ENCODE measurements at places on chromosomes 16 and 17.

- no peak for DNase-seq
Measured at GRCh38 chr17:59234631-59235030, 14.3 kb downstream of the GDPD1 start.

GRCh38 chr17:15943971-15944758, 765 bp upstream of the ADORA2B start:
- DNase-seq: no peak

GRCh38 chr17:53792997-53793396, 29.7 kb upstream of the KIF2B start:
- no peak for DNase-seq

DNA sequence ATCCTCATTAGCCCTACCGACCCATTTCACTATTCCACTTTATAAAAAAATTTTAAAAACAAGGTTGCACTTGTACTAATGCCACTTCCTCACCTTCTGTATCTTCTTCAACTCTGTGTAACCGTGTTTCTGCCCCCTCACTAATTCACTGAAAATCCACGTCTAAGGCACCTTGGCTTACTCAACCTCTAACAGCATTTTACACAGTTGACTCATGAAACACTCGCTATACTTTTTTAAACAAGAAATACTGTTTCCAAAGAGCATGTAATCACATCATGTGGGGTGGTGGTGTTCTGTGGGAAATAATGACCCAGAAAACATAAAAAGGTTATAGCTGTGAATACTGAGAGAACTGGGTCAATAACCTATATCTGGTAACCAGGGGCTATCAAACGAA, 79.9 kb downstream of the NCOR1 start:
- no peak for DNase-seq

- DNase-seq: no peak
Measured at GRCh38 chr17:71360301-71360700, 760.5 kb upstream of the SOX9 start.

DNA sequence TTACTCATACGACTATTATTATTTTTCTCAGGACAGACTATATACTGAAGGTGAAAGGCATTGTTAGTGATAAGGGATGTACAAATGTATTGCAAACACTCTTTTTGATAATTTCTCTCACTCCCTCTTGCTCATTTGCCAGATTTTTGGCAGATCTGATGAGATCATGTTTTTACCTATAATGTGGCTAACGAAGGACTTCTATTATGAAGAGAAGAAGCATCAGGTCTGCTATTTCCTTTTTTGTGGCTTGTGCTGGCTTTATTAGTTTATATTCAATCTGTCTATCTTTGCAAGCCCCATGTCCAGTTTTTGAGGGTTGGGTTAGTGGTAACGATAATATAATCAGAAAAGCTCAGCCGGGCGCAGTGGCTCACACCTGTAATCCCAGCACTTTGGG, 22.5 kb upstream of the SCIMP start:
- no peak for DNase-seq

DNA sequence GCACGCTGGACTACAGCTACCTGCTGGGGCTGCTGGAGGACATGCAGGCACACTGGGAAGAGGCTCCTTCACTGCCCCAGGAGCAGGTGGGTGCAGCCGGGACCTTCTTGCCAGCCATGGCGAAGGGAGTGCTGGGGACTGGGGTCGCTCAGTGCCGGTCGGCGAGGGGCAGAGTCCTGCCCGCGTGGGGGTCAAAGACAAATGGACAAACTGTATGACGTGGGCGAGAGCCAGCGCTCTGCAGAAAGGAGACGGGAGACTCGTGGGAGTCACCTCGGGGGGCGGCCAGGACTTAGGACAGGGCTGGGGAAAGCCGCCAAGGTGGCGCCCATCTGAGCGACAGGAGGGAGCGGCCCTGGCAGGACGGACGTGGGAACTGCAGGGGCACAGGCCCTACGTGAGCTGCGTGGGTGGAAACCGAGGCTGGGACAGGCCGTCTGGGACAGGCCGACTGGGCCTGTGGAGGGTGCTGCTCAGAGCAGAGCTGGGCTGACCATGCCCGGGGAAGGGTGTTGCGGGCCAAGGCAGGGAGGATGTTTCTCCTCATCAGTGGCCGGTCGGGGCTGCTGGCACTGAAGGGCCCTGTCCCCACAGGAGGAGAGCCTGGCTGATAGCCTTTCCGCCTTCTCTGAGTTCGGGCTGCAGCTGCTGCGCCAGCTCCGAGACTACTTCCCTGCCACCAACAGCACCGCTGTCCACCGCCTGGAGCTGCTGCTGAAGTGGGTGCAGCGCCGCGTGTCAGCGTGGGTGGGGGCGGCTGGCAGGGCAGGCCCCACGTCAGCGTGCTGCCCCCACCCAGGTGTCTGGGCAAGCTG, 8.0 kb downstream of the TSR3 start:
- DNase-seq: no peak

GRCh38 chr17:82053130-82053529, 1.4 kb downstream of the GPS1 start:
- DNase-seq: no peak

DNA sequence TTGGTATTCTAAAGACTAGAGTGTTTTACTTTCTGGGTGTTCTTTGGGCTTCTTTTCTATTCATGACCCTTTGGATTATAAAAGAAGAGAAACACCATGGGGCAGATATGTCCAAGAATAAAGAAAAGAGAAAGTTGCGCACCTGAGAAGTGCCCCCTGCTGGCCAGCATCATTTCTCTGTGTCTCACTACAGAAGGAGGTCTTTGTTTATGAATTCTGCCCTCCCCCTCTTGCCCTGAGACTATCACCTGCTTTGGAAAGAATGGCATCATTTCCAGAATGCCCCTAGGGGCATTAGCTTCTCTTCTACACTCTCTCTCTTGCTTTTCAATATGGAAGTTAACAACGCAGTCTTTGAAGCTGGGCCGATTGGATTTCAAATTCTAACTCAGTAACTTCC, 45.0 kb downstream of the CDH13 start:
- DNase-seq: peak; percentile 55

GRCh38 chr16:10983159-10983558, 38.8 kb downstream of the CLEC16A start:
- peak; percentile 75 for DNase-seq

- DNase-seq: no peak
Measured at GRCh38 chr16:66028510-66029216, 337.8 kb upstream of the CDH5 start.

DNA sequence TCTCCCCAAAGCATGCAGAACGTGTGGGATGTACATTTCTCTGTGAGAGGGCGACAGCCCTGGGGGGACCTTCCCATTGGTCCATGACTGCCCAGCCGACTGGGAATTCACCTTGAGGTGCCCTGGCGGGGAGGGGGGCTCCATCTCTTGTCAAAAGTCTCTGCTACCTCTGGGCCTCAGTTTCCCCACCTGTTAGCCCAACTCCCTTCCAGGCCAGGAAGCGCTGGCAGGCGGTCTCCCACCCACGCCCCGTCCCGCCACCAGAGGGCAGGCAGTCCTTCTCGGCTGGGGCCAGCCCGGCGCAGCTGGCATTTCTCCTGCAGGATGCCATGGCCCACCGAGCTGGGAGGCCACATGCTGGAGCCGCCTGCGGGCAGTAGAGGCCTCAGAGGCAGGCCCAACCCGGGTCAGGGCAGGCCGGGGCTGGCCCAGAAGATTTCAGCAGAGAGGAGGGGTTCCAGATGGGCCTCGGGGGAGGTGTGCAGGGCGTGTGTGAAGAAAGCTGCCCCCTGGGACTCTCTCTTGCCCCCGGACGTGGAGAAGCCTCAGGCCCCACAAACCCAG, 16.6 kb downstream of the CD7 start:
- DNase-seq: peak; percentile 77

- DNase-seq: no peak
Measured at GRCh38 chr17:57679906-57680695, 65.0 kb downstream of the CCDC182 start.

- DNase-seq: no peak
Measured at GRCh38 chr16:57889960-57890751, 80.8 kb downstream of the CNGB1 start.

DNA sequence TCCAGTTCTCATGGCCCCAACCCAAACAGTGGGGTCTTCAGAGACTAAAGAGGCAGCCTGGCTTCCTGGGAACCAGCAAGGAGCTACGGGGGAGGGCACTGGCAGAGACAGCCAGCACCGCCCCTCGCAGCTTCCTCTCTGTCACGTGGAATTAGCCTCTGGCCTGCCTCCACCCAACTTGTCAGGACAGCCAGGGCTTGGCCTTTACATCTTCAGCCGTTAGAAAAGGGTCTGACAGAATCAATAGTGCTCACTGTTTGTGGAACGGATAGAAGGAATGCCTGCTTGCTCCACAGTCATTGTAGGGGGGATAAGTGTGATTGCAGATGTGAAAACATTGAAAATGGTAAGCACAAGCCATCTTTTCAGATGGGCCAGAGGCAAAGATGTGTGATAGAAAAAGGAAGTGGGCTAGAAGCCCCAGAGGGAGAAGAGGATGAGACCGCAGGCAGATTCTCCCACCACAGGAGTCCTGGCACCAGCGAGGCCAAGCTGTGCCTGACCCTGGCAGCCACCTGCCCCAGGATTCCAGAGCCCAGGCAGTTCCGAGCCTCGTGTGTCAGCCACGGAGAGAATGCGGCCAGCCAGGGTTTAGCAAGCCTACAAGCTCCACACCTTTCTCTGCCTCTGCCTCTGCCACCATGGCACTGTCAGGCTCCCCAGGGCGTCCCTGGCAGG, 18.6 kb downstream of the GRIN2C start:
- no peak for DNase-seq

- no peak for DNase-seq
Measured at GRCh38 chr17:41800601-41801373, 11.0 kb downstream of the P3H4 start.

- no peak for DNase-seq
Measured at GRCh38 chr17:77790143-77790829, 168.2 kb upstream of the TNRC6C start.

Data from Karpas-422 (cell line).